ENCODE measurements at places on chromosomes 4 and X.

GRCh38 chr4:141193516-141194034, 27.1 kb upstream of the ZNF330 start:
- no peak for DNase-seq

DNA sequence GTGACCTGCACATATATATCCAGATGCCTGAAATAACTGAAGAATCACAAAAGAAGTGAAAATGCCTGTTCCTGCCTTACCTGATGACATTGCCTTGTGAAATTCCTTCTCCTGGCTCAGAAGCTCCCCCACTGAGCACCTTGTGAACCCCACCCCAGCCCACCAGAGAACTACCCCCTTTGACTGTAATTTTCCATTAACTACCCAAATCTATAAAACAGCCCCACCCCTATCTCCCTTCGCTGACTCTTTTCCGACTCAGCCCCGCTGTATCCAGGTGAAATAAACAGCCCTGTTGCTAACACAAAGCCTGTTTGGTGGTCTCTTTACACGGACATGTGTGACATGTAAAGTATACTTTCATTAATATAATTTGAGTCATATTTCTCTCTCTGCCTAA, 320.3 kb upstream of the TECRL start:
- no peak for DNase-seq

DNA sequence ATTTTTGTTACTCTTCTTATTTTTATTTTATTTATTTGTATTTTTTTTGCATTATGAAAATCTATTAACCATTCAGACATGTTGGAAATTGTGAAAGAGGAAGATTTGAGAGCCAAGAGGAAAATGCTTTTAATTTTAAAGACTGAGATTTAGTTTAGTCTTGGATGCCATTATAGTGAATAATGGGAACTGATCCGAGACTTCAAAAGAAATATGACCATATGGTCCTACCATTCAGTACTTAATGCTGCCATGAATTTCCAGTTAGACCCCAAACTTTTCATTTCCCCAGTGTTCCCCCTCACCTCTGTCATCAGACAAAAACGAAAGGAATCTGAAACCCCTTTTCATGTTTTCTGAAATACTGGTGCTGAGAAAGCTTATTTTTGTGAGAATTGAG, 95.5 kb downstream of the TENM3 start:
- no peak for DNase-seq

GRCh38 chr4:90142081-90142480, 14.9 kb downstream of the CCSER1 start:
- no peak for DNase-seq

DNA sequence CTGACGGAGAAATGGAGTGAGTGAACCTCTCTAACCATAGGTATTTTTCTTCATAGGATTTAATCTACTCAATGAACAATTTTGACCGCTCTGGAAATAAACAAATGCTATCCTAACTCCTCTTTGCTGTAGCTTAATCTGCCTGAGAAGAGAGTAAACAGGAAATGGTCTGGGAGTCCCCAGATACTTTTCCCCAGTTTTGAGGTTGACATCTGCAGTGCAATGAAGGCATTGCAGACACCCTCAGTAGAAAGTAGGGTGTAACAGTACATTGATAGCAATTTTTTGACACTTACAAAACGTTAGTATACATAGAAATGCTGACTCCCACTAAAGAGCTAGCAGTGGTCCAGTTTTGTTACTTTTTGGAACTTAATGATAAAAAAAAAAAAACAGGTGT, 495.9 kb upstream of the FAM241A start:
- no peak for DNase-seq

DNA sequence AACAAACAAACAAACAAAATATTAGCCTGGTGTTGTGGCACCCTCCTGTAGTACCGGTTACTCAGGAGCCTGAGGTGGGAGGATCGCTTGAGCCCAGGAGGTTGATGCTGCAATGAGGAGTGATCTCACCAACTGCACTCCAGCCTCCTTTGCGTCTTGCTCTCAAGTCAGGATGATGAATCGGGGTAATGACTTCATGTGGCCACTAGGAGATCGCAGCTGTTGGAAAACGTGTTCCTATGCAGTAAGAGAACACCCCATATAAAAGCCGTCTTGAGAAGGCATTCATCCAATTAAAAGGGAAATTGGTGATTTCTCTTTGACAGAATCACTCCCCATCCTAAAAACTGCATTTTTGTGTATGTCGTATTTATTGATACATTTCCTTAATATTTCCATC, 6.9 kb downstream of the CCNB3 start:
- no peak for DNase-seq

GRCh38 chrX:101062176-101062575, 10.3 kb upstream of the TRMT2B start:
- no peak for DNase-seq

GRCh38 chrX:108590496-108590895, 145.9 kb downstream of the IRS4 start:
- no peak for DNase-seq

DNA sequence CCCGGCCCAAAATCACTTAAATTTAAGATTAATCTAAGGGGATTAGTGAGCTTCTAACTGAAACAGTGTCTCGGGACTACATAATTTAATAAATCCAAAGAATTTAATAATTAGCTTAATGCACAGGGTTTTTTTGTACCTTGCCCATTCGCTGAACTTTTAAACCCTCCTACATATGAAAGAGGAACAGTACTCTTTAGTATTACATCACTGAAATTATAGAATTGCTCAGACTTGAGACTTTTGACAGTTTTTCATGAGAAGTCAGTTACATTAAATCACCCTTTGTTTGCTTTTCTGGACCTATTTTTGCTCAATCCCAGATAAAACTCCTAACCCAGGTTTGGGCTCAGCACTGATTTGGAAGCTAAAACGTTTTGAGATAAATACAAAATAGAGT, 2.4 kb upstream of the TADA2B start:
- no peak for DNase-seq

DNA sequence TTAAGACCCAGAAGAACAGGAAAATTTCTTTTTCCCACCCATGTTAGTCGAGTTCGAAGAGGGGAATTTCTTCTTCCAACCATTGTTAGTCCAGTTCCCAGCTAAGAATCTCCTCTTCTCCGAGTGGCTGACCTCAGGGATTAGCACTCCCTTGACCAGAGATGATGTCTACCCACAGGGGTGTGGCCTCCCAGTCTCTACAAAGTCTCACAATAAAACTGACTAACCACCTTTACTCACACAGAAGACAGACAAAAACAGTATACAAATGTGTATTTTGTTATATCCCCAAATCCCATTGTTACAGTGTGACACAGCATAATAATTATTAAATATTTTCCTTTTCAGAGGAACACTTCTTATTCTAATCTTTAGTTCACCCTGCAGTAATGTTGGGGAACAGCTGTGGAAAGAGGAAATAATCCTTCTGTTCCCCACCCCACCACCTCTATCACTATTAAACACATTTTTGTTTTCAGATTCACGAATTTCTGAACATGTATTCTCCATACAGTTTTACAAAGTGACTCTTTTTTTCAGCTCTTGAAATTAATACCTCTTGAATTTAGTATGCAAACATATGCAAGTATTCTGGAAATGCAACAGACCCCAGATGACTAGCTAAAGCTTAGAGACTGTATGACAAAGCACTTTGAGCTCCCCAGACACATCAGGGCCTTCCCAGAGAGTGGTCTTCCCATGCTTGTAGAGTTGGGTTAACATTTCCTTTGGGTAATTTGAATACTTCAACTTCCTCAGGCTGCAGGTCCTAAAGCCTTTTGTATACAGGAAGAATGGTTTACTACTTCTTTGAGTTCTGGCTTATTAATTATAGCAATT, 62.5 kb upstream of the NFKB1 start:
- DNase-seq = no peak
